ENCODE measurements at places on chromosomes 13 and 19. TPM values are rescaled to one million over a fixed set of nuclear protein-coding genes. Genes with fewer than 3 reads are reported as not detected.
A peak's percentile ranks its signal among the peaks of the same experiment; 100 is the strongest.

- no peak overlapping the region for H3K4me3 ChIP-seq
- H3K4me1 ChIP-seq = no peaks in the 10 kb centered on the region
- H3K27me3 ChIP-seq = no peaks in the 10 kb centered on the region
- DNase-seq = no peak
- no peaks in the 10 kb centered on the region for H3K36me3 ChIP-seq
- no peak overlapping the region for H3K27ac ChIP-seq
Observed at GRCh38 chr13:34176633-34177032, 358.7 kb downstream of the RFC3 start.

- DNase-seq = no peak
- peaks cover 10% of the 10 kb centered on the region for H3K27me3 ChIP-seq
- no peaks in the 10 kb centered on the region for H3K36me3 ChIP-seq
- H3K27ac ChIP-seq = no peak overlapping the region
Observed at GRCh38 chr13:43784496-43784895, 2.3 kb downstream of the ENOX1 start.

DNA sequence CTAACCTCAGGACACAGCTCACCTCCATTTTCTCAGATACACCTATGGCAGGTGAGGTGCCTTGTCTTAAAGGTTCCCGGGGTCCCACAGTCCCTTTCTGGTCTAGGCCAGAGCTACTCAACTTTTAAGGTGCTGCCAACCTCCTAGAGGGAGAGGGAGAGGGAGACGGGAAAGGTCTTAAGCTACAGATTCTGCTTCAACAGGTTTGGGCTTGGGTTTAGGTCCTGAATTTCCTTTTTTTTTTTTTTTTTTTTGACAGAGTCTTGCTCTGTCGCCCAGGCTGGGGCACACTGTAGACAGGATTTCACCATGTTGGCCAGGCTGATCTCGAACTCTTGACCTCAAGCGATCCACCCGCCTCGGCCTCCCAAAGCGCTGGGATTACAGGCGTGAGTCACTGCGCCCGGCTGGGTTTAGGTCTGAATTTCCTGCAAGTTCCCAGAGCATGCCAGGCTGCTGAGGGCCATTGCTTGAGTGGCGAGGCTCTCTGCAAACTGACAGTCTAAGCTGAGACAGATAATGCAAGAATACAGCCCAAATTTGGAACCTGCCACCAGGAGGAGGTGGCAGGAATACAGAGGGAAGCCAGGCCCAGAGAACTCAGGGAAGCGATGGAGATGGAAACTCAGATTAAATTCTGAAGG, 7.8 kb upstream of the SYCN start:
- no peak for DNase-seq
- H3K27ac ChIP-seq = no peak overlapping the region
- H3K4me1 ChIP-seq = no peaks in the 10 kb centered on the region
- H3K4me3 ChIP-seq = no peak overlapping the region
- no peaks in the 10 kb centered on the region for H3K36me3 ChIP-seq

DNA sequence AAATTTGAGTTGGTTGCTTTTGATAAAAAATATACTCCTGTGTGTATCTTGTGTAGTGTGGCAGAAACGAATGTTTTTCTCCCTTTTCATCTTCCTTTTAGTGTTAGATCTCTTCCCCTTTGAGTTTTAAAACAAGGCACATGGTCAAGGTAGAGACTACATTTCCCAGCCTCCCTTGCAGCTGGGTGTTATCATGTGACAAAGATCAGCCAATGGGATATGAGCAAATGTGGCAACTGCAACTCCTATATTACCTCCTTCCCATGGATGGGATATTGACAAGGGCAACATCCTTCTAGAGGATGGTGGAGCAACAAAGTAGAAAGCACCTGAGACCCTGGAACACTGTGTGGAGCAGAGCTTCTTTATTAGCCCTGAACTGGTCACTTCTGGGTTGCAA, 42.4 kb downstream of the ADGRE3 start:
- DNase-seq = peak; percentile 48
- no peaks in the 10 kb centered on the region for H3K27me3 ChIP-seq
- no peaks in the 10 kb centered on the region for H3K4me1 ChIP-seq
- H3K4me3 ChIP-seq = no peak overlapping the region
- H3K36me3 ChIP-seq = no peaks in the 10 kb centered on the region
- no peak overlapping the region for H3K27ac ChIP-seq

GRCh38 chr19:16095071-16095571, 16.6 kb upstream of the RAB8A start:
- H3K36me3 ChIP-seq = peaks cover 91% of the 10 kb centered on the region
- no peak for DNase-seq
- peak overlapping the region; percentile 4 for H3K27ac ChIP-seq
- peaks cover 5% of the 10 kb centered on the region for H3K4me1 ChIP-seq
- H3K27me3 ChIP-seq = no peaks in the 10 kb centered on the region
- no peak overlapping the region for H3K4me3 ChIP-seq

DNA sequence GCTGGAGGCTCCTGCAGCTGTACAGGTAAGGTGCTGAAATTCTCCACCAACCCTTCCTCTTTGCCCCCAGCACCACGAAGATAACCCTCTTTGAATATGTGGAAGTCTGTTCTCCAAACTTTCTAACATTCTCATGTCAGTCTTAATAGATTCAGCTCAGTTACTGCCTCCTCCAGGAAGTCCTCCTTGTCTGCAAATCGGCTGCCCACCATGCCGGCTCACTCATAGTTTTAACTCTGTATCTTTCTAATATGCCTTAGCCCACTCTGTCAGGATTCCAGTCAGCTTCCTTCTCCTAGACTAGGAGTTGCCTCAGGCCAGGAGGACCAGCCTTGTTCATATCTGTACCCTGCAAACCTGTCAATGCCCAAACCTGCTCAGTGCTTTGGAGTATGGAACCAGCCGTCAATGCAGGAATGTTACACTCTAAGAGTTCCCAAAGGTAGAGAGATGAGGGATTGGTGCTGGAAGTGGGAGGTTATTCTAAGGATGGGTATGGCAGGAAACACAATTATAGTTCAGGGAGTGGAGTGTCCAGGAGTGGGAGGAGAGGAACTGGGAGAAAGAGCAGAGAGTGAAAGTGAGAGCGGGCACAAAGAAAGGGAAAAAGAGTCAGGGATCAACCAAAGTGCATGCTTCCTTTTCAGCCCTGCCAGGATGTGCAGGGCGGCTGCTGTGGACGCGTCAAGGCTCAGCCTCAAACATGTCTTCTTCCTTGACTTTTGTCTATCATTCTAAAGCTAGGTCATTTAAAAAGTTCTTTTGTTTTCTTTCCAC, 38.0 kb upstream of the ALOX5AP start:
- peaks cover 15% of the 10 kb centered on the region for H3K4me1 ChIP-seq
- no peaks in the 10 kb centered on the region for H3K27me3 ChIP-seq
- no peak overlapping the region for H3K27ac ChIP-seq
- no peak for DNase-seq

DNA sequence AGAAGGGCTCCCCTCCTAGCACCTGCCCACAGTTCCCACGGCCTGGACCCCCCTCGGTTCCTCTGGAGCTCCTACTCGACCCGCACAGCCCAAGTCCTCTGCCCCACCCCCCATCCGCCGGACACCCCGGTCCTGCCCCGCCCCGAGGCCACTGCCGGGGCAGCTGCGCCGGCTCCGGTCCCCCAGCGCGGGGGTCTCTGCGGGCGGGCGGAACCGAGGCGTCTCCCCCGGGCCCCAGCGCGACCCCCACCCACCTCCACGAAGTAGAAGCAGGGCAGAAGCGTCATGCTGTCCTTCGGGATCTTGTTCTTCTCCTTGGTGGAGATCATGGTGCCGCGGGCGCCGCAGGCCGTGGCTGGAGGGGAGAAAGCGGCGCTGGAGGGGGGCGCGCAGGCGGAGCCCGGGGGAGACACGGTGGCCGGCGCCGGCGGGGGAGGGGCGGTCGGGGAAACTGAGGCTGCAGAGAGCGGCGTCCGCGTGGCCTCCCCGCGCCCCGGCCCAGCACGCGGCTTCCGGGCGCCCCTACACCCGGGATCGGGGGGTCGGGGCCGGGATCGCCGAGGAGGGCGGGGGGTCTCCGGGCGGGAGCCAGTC, 427 bp downstream of the PLPPR3 start:
- no peaks in the 10 kb centered on the region for H3K36me3 ChIP-seq
- H3K27ac ChIP-seq = no peak overlapping the region
- peaks cover 11% of the 10 kb centered on the region for H3K27me3 ChIP-seq

- H3K4me1 ChIP-seq = no peaks in the 10 kb centered on the region
- no peak overlapping the region for H3K27ac ChIP-seq
- no peaks in the 10 kb centered on the region for H3K27me3 ChIP-seq
- no peak overlapping the region for H3K4me3 ChIP-seq
- H3K36me3 ChIP-seq = no peaks in the 10 kb centered on the region
Observed at GRCh38 chr13:25080773-25081172, 15.2 kb upstream of the PABPC3 start.

- H3K36me3 ChIP-seq = peaks cover 5% of the 10 kb centered on the region
- no peaks in the 10 kb centered on the region for H3K27me3 ChIP-seq
- no peak for DNase-seq
- H3K4me1 ChIP-seq = no peaks in the 10 kb centered on the region
- H3K27ac ChIP-seq = no peak overlapping the region
- no peak overlapping the region for H3K4me3 ChIP-seq
Observed at GRCh38 chr13:39056018-39056417, 17.8 kb downstream of the NHLRC3 start.

- no peaks in the 10 kb centered on the region for H3K27me3 ChIP-seq
- H3K36me3 ChIP-seq = no peaks in the 10 kb centered on the region
- H3K4me1 ChIP-seq = peaks cover 32% of the 10 kb centered on the region
- H3K4me3 ChIP-seq = no peak overlapping the region
- DNase-seq = no peak
Observed at GRCh38 chr19:40150170-40150569, 41.1 kb upstream of the MAP3K10 start.

DNA sequence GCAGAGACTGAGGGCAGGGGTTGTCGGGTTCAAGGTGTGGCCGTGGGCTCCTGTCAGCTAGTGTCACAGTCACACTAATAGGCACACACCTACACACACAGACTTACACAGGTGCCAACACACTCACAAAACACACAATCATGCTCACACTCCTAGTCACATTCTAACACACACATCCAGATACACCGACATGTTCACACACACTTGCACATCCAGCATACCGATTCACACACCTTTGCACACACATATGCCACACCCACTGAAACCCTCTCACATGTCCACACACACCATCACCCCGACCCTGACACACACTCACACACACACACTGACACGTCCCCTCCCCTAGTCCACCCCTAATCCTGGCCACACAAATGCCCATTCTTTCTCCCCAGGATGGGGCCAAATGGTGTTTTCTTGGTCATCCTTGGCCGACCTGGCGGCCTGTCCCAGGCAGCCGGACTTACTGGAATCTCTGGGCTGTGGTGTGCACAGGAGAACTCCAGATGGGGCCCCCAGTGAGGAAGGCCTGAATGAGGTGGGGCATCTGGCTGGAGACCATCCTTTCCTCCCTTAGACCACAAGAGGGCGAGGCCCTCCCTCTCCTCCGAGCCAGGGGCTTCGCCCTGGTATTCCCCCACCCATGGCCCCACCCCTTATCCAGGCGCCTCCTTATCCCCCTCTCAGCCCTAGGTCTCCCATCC, 19.1 kb upstream of the PNMA8B start:
- peaks cover 7% of the 10 kb centered on the region for H3K27me3 ChIP-seq
- no peak overlapping the region for H3K27ac ChIP-seq
- peaks cover 3% of the 10 kb centered on the region for H3K4me1 ChIP-seq
- DNase-seq = no peak

- H3K27ac ChIP-seq = no peak overlapping the region
- H3K4me1 ChIP-seq = no peaks in the 10 kb centered on the region
- no peaks in the 10 kb centered on the region for H3K36me3 ChIP-seq
- H3K4me3 ChIP-seq = no peak overlapping the region
- no peaks in the 10 kb centered on the region for H3K27me3 ChIP-seq
- DNase-seq = no peak
Observed at GRCh38 chr13:27601803-27602202, 18.5 kb downstream of the LNX2 start.

- no peak for DNase-seq
- H3K36me3 ChIP-seq = no peaks in the 10 kb centered on the region
- no peak overlapping the region for H3K4me3 ChIP-seq
- no peaks in the 10 kb centered on the region for H3K27me3 ChIP-seq
Observed at GRCh38 chr19:28238270-28238820, 974.6 kb downstream of the UQCRFS1 start.

- H3K4me1 ChIP-seq = peaks cover 13% of the 10 kb centered on the region
- no peak overlapping the region for H3K27ac ChIP-seq
- H3K4me3 ChIP-seq = peak overlapping the region; percentile 46
- H3K36me3 ChIP-seq = no peaks in the 10 kb centered on the region
- H3K27me3 ChIP-seq = no peaks in the 10 kb centered on the region
Observed at GRCh38 chr19:11196406-11197287, 698 bp downstream of the KANK2 start.

GRCh38 chr19:41420101-41420880, 6.9 kb downstream of the B3GNT8 start:
- no peak for DNase-seq
- no peak overlapping the region for H3K27ac ChIP-seq
- peaks cover 53% of the 10 kb centered on the region for H3K36me3 ChIP-seq
- H3K4me1 ChIP-seq = peaks cover 31% of the 10 kb centered on the region
- no peaks in the 10 kb centered on the region for H3K27me3 ChIP-seq

GRCh38 chr19:51594774-51595109, 23.7 kb downstream of the ZNF175 start:
- H3K27me3 ChIP-seq = no peaks in the 10 kb centered on the region
- H3K36me3 ChIP-seq = no peaks in the 10 kb centered on the region
- peak overlapping the region; percentile 61 for H3K27ac ChIP-seq
- peaks cover 22% of the 10 kb centered on the region for H3K4me1 ChIP-seq
- H3K4me3 ChIP-seq = peak overlapping the region; percentile 80
- no peak for DNase-seq

DNA sequence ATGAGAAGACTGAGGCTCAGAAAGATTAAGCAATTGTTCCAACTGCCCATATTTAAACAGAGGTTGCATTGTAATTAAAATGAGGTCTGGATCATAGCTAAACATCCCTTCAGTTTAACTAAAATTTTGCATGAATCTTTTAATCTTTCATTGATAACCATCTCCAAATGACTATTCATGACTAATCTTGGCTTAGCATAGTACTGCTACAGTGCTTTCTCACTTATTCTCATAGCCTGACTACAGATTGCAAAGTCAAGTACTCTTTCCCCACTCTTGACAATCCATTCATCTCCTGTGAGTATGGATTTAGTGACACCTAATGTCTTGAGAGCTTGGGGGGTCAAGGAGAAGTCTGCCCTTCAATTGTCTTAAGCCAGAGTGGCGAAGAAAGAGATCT, 258.4 kb downstream of the RFC3 start:
- no peaks in the 10 kb centered on the region for H3K27me3 ChIP-seq
- H3K4me1 ChIP-seq = no peaks in the 10 kb centered on the region
- H3K4me3 ChIP-seq = no peak overlapping the region
- DNase-seq = no peak
- H3K36me3 ChIP-seq = no peaks in the 10 kb centered on the region

DNA sequence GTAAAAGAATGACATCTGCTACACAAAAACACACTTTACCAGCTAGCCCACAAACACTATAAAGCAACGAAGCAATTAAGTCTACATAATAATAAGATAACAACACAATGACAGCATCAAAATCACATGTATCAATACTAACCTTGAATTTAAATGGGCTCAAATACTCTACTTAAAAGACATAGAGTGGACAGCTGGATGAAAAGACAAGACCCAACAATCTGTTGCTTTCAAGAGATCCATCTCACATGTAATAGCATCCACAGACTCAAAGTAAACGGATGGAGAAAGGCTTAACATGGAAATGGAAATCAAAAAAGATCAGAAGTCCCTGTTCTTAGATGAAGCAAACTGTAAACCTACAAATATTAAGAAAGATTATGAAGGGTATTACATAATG, 2175.9 kb downstream of the PCDH9 start:
- H3K36me3 ChIP-seq = no peaks in the 10 kb centered on the region
- no peak for DNase-seq
- H3K4me3 ChIP-seq = no peak overlapping the region
- no peaks in the 10 kb centered on the region for H3K4me1 ChIP-seq
- no peak overlapping the region for H3K27ac ChIP-seq

Gene HAUS8
- 13.5 TPM for total RNA-seq

Gene GDF15
- total RNA-seq = 0.85 TPM

Gene ZNF221
- total RNA-seq = 2.7 TPM

Gene HSH2D
- total RNA-seq = 203 TPM

Measured in natural killer cell (primary cell).